ENCODE measurements at places on chromosomes 4 and X.

- DNase-seq = no peak
These were observed 4.3 kb downstream of the KLHL5 start for GRCh38 chr4:39066371-39066770.

- DNase-seq = no peak
These were observed 11.1 kb upstream of the KDM5C start for GRCh38 chrX:53236025-53236679.

DNA sequence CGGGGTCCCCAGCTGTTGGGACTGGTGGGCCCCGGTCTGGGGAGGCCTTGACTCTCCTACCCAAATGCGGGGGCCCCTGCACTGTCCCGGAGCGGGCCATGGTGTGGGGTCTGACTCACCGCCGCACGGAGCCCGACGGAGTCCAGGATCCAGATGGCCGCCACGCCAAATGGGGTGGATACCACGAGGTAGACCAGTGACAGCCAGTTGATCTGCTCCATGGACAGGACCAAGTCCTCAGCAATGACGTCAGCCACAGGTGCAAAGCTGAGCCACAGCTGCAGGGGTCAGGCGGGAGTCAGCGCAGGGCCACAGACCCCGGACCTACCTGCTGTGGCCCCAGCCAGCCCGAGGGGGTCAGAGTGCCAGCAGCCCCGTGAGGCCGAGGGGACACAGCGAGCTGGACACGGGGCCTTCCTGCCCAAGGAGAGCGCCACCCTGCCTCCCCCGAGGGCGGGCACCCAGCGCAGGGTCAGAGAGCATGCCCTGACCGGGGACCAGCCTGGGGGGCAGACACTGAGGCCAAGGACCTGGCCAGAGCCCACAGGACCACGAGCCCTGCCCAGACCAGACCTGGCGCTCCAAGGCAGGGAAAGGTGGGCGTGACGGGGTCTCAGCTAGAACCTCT lies 2.4 kb downstream of the SLC49A3 start:
- no peak for DNase-seq

GRCh38 chr4:86156531-86156930 lies 203.3 kb downstream of the MAPK10 start:
- DNase-seq = no peak

GRCh38 chr4:145936142-145936996 lies 2.3 kb downstream of the ZNF827 start:
- DNase-seq = peak; percentile 73

GRCh38 chrX:47523297-47523696 lies 37.7 kb upstream of the ARAF start:
- peak; percentile 55 for DNase-seq

- DNase-seq = peak; percentile 55
These were observed 91.6 kb upstream of the BMP2K start for GRCh38 chr4:78684325-78685079.
